ENCODE measurements at places on chromosomes 1 and 21.

GRCh38 chr1:209015092-209015491, 568.4 kb upstream of the CAMK1G start:
- DNase-seq = no peak

GRCh38 chr1:193674292-193674944, 488.0 kb upstream of the B3GALT2 start:
- DNase-seq = peak; percentile 51

- DNase-seq = peak; percentile 50
Observed at GRCh38 chr1:154344977-154345837, 19.9 kb downstream of the ATP8B2 start.

DNA sequence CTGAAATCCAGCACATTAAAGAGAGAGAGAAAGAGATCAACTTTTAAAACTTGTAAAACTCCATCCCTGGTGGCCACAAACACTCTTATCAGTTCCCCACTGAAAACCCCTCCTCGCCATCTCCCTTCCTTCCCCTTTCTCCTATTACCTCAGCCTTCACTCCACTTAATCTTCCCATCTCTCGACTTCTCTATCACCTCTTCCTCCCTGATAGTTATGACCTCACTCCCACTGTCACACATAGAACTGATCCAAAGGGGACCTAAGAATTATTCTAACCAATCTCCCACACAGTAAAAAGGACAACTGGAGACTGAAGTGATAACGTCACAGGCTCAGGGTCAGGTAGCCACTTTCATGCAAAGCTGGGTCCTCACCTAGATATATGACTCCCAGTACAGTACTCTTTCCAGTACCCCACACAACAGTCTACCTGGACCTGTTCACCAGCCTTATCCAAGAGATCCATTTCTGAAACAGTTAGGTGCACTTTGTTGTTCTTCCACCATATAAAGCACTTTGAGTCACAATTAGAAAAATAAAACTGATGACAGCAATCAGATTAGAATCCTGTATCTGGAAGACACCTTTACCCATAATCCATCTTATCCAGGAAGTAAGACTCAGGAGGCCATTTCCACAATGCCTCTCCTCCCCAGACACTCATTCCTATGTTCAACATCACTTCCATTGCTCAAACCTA, 324.8 kb downstream of the SMYD3 start:
- DNase-seq = no peak

DNA sequence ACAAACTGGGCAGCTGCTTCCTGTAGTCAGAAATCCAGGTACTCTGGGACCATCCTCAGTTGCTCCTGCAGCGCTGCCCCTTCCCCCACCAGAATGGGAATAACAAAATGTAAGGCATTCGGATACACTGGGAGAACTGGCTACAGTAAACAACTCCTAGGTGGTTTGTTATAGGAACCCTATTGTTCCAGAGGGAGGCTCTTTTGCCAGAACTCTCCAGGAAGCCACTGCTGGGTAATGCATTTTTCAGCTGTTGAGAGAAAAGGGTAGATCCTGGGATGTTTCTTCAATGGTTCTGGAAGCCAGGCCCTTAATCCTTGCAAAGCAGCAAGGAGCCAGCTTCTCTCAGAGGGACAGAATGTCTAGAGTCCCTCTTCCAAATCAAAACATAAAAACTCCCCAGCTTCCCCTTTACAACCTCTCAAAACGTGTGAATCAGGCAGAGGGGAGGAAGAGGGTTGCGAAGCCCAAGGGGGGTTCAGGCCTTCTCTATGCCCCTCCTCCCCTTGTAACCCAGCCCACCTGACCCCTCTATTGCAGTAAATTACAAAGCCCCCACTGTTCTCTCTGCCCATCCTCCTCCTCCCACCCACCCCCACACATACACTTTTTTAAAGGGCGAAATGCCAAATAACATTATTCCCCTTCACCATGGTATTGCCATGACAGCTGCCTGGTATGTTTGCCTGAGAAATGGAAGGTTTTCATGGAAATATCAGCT, 29.1 kb downstream of the PLPP3 start:
- DNase-seq = no peak

GRCh38 chr1:145545055-145545454, 62.7 kb upstream of the GPR89A start:
- peak; percentile 2 for DNase-seq

- no peak for DNase-seq
Observed at GRCh38 chr1:10490286-10490970, 15.7 kb downstream of the PEX14 start.

GRCh38 chr1:12616709-12617373, 1.2 kb downstream of the DHRS3 start:
- peak; percentile 44 for DNase-seq

GRCh38 chr1:216606047-216606637, 117.1 kb downstream of the ESRRG start:
- no peak for DNase-seq

GRCh38 chr1:239807361-239807760, 284.3 kb upstream of the FMN2 start:
- no peak for DNase-seq

DNA sequence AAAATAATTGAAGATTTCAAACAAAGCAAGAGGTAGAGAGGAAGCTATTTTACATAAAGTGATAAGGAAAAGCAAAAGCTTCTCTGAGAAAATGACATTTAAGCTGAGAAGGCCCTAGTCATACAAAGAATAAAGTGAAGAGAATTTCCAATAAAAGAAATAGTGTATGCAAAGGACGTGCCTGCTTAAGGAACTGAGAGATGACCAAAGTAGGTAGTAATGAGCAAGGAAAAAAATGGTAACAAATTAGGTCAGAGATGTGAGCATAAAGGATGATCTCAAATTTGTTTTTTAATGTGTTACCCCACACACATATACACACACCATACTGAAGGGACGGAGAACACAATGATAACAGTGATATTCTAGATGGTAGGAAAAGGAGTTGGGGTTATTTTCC, 46.4 kb downstream of the NRIP1 start:
- DNase-seq = no peak

GRCh38 chr1:201184307-201185122, 6.1 kb upstream of the IGFN1 start:
- DNase-seq = peak; percentile 90

DNA sequence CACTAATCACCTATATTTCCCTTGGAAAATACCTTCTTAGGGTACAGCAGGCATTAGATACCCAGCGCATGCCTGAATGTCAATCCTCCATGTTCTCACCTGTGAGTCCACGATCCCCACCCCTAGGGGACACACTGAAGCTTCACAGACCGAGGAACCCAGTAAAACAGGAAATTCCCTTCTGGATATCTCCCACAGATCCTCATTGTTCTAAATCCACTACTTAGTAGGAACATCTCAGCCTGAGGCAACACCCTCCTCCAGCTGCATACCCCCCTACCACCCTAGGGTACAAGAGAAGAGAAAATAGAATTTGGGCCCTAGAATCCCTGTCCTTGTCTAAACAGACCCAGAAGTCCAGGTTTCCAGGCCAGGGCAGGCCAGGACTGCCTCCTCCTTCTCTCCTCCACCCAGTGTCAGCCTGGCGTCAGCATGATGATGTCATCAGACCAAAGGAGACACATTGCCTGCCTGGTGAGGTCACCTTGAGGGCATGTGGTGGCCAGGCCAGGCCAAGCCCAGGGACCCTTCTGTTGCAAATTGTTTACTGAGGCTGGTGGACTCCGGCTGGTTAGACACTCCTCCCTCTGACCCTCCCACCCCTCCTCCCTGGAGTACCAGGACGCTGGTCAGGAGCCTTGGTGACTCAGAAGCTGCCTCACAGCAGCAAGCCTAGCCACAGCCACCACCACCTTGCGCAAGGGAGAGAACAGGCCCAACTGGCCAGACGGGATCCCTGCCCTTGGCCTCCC, 6.2 kb downstream of the NECTIN4 start:
- DNase-seq = peak; percentile 97

GRCh38 chr1:49331066-49331852, 554.6 kb upstream of the BEND5 start:
- DNase-seq = no peak

- no peak for DNase-seq
Observed at GRCh38 chr1:217332431-217333065, 298.3 kb downstream of the GPATCH2 start.

DNA sequence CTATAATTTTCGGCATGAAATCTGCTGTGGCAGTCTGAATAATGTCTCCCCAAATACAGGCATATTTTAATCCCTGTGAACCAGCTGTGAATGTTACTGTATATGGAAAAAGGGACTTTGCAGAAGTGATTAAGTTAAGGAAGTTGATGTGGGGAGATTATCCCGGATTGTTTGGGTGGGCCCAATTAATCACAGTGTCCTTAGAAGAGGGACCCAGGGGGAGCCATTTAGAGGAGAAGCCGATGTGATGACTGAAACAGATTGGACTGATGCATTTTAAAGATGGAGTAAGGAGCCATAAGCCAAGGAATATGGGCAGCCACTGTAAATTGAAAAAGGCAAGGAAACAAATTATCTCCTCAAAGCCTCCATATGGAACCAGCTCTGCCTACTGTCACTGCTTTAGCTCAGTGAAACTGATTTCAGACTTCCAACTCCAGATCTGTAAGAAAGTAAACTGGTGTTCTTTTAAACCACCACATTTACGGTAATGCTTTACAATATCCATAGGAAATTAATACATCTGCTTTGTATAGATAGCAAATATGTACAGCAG, 61.1 kb upstream of the GPR88 start:
- no peak for DNase-seq

GRCh38 chr1:221268295-221268694, 389.1 kb downstream of the HLX start:
- peak; percentile 78 for DNase-seq

GRCh38 chr1:156204686-156205085, 8.1 kb upstream of the PMF1 start:
- DNase-seq = no peak
